ENCODE measurements at places on chromosomes 5 and 9.

DNA sequence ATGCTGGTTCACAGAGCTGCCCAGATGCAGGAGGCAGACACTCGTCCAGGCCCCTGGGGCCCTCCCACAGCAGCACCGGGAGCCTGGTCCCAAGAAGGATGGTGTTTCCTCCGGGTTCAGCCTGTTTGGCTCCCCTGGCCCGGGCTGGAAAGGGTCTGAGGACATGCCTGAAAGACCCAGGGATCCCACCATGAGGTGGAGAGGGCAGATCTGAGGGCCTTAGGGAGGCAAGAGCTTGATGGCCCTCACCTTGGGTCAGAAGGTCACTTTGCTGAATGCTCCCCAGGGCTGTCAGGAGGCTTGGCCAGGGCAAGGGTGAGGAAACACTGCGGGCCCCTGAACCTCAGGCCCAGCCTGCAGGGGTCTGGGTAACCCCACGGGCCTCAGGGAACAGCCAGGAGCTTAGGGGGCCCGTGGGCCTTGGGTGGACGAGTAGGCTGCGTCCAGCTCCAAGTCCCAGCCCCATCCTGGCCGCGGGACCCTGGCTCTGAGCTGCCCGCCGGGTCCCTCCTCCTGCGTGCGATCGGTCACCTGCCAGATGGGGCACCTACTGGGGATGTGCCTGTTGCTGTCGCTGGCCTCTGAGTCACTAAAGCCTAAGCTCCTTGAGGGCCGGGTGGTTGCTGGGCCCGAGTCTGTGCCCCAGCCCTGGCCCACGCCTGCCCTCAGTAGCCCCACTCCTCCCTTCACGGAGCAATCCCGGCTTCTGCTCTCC, 106.2 kb downstream of the ZNF354C start:
- DNase-seq = no peak

- DNase-seq = no peak
Observed at GRCh38 chr9:77251050-77251449, 73.7 kb downstream of the VPS13A start.

GRCh38 chr5:2752059-2752820, 763 bp upstream of the IRX2 start:
- DNase-seq = no peak

DNA sequence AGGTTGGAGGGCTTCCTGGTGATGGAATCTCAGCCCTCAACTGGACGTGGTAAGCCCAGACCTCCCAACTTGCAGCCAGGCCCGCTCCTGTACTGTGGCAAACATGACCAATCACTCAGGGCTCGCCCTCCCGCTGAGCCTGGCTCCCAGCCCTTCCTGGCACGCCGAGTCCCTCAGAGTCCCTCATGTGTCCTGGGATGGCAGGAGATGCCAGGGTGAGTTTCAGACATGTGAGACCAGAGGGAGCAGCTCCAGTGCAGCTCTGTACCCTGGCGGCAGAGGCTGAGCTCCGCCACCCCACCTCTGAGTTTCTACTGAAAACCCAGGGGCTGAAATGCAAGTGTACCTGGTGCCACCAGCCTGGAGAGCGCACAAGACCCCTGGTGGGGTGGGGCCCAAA, 42.0 kb upstream of the RXRA start:
- DNase-seq = no peak

DNA sequence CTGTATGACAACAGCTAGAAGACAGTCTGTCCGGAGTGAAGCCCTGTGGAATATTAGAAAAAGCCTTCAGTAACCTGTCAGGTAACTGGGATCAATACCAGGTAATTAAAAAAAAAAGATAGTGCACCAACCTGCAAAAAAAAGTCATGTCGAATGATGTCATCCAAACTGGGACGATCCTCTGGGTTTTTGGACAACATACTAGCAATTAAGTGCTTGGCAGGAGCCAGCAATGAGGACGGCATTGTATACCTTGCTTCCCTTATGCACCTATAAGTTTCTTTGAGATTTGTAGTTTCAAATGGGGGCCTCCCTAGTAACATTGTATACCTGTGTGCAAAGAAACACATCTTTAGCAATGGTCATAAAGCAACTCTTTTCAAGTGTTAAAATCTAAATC, 2.8 kb downstream of the PLK2 start:
- DNase-seq = no peak
